Left colon (tissue), 2 donors: ENCODE measurements at places on chromosomes 7 and 10.

DNA sequence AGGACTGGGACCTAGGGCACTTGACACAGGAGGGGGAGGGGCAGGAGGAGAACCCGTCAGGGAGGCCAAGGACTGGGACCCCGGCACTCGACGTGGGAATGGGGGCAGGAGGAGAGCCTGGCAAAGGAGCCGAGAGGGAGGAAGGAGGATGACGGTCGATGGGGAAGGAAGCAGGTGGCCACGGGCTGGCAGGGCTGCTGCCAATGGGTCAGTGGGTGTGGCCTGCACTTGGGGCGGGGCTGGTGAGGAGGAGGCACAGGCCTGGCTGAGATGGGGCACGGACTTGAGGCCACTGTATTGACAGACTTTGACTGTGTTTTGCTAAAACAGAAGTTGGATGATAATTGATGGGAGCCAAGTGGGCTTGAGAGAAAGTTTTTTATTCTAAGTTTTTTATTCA lies 68.9 kb downstream of the RBM33 start:
- peak; percentile 41 for DNase-seq

- DNase-seq = no peak
Observed at GRCh38 chr10:2038036-2038435, 300.7 kb upstream of the ADARB2 start.

DNA sequence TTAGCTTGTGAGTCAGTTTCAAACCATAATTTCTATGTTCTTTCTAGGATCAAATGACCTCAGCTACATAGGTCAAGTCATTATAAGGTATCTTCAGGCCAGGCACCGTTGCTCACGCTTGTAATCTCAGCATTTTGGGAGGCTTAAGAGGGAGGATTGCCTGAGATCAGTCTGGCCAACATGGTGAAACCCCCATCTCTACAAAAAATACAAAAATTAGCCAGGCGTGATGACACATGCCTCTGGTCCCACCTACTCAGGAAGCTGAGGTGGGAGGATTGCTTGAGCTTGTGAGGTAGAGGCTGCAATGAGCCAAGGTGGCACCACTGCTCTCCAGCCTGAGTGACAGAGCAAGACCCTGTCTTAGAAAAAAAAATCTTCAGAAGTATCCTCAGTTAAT lies 362.3 kb downstream of the GATA3 start:
- DNase-seq = no peak

DNA sequence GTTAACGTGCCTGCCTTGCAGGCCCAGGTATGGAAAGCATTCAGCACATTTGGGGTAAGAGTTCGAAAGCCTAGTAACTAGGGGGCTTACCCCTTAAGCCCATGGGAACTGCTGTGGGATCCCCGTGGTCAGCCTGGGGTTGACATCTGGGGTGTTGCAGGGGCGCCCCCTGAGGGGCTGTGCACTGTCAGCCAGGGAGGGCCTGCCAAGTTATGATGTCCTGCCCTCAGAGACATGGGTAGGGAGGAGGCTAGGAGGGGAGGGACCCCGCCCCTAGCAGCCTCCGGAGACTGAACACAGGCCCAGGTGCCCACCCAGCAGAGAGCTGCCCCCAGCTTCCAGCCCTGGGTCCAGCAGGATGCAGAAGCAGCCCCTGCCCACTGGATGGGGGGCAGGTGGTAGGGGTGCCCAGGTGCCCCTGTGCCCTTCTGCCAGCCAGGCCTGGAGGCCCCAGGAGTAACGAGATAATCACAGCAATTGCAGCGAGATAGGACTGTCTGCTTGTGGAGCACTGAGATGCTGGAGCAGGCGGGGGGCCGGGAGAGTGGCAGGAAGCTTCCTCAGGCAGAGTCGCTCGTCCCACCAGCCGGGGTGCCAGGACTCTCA lies 153.3 kb downstream of the UBE2H start:
- DNase-seq = no peak

DNA sequence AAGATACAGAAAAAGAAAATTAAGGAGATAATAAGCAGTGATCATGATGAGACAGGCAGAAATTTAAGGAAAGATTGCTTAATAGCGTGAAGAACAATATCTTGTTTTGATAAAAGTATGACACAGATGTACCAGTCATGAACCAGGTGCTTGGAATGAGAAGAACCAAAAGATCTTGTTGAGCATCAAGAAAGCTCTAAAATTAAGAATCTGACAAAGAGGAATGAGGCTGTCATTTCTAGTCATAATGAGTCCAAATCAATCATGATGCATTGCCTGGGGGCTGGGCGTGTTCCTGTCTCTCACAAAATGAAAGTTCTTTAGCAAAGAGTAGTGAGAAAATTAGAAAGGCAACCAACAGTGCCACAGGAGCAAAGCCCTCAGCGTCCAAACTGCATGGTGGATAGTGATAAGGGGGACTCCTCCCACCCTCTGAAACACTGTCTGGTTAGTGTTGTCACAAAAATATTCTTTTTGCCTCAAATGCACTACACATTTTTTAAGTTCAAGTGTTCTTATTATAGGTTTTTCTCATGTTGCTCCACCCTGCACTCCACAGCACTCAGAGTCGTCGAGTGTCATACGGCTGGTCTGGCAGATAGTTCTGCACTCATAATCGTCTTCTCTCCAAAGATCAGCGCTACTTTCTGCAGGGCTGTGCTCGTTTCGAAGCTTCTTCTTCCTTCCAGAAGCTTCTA lies 439.6 kb downstream of the TNS3 start:
- no peak for DNase-seq

GRCh38 chr10:85901599-85901998 lies 465.0 kb downstream of the GRID1 start:
- DNase-seq = no peak

DNA sequence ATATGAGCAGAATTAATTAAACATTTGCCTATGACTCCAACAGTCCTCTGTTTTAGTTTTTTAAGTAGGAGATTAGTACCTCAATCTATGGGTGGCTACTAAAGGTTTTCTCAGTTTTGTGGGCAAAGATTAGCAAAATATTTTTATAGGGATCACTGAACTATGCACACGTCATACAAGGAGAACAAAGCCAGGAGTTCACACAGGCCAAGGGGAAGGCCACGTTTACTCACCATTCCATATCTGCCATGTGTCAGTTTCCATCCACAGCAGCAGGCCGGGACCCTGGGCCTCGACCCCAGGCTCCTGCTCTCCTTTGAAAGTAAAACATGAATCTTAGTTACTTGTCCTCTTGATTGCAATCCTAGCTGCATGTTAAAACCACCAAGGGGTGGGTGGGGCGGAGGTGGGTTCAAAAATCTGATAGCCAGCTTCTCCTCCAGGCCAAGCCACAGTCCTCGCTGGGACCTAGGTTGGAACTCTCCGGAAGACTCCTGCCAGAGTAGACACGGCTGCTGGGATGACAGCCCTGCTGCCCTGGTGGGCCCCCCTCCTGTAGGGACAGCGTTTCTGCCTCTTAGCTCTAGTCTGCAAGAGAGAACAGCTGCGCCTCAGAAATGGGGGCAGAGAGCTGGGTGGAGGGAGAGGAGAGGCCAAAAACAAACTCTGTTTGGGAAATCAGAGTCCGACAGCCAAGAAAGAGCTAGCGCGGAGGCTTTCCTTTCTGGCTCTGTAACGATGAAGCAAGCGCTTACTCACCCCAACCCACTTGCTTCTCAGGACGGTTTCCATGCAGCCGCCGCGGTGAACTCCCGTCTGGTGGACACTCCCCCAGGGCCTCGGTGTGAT lies 35.6 kb downstream of the PITRM1 start:
- peak; percentile 43 for DNase-seq
